ENCODE measurements at places on chromosomes 6 and 20.

- no peak for DNase-seq
Observed at GRCh38 chr6:144317736-144318135, 32.6 kb downstream of the UTRN start.

DNA sequence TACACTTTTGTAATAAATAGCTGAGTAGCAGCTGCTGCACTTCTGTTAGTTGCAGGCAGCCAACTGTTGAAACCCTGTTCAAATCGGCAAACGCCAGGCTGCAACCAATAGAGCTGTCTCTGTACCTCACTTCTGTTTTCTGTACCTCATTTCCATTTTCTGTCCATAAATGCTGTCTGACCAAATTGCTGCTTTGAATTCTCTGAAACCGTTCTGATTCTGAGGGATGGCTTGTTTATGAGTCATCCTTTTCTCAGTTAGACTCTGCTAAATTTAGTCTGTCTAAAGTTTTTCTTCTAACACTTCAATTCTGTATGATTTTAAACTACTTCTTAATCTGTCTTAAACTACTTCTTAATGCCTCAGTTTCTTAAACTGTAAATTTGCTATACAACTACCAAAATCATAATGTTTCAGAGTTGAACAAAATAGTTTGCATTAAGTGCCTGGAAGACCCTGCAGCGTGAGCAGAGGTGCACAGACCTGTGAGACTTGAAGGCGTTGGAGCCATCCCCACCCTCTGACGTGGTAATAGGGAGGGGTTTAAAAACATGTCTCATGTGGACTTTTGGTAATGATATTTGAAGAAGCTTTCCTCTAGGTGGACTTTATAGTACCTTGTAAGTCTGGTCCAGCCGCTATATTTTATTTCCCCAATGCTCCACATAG is 9.6 kb downstream of the BTNL2 start:
- DNase-seq, result peak; percentile 15

DNA sequence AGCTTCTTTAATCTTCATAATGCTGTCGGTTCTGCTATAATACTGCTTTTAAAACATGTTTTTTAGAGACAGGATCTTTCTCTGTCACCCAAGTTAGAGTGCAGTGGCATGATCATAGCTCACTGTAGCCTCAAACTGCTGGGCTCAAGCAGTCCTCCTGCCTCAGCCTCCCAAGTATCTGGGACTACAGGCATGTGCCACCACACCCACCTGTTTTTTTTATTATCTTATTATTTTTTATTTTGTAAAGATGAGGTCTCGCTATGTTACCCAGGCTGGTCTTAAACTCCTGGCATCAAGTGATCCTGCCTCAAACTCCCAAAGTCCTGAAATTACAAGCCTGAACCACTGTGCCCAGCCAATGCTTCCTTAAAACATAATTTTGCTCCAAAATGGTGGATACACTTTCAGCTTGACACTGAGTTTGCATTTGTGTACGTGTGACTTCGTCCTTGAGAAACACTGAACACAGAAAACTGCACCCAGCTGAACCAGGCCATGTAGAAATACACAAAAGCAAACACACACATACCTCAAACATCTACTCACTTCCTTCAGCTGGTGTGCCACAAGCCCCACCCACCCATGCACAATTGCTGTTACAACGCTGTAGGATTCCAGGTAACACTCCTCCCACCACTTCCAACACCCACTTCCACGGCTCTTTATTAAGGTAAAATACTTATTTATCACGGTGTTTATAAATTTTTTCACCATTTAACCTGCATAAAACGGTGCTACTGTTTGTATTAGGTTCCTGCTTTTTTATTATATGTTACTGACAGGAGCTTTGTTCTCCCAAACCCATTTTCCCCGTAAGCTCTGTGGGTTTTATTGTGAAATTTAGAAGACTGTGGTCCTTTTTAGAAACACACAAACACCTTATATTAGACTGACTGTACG is 109.1 kb downstream of the TSHZ2 start:
- DNase-seq, result peak; percentile 23

DNA sequence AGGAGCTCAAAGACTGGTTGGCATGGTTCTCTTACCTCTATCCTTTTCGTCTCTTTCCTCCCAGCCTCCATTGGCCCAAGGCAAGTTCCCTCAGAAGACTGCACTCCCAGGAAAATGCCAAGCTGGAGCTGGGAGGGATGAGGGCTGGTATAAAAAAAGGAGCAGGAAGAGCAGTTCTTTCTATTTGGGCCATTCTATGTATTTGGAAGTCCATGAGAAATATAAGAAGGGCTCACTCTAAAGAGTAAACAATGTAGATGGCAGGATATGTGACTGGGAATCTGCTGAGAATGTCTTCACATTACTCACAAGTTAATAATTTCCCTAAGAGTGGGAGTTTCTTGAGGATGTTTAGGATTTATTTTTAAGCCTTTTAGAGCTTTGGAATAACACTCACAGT is 36.6 kb upstream of the ADTRP start:
- DNase-seq, result no peak

DNA sequence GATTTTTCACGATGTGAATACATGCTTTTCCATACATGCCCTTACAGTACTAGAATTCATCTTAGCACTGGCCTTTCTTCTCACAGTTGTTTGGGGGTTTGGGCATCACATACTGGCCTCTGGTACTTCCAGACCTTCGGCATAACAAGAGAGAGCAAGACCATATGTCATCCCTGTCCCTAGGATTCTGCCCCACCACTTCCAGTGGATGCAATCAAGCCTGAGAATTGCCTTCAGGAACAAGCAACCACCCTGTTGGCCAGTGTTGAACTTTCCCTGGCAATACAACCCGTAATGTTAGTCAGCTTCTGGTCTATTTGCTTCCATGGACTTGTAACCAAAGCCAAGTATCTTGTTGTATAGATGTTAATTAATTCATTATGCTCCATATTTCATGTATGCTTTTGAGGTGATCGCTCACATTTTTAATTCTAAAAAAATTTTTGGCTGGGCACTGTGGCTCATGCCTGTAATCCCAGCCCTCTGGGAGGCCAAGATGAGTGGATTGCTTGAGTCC is 15.4 kb upstream of the SLPI start:
- DNase-seq, result no peak

GRCh38 chr20:7723284-7723683 is 217.0 kb downstream of the HAO1 start:
- no peak for DNase-seq

- peak; percentile 59 for DNase-seq
Observed at GRCh38 chr6:16438718-16439591, 200.6 kb downstream of the GMPR start.

- no peak for DNase-seq
Observed at GRCh38 chr6:148005806-148006205, 336.8 kb upstream of the SASH1 start.

- no peak for DNase-seq
Observed at GRCh38 chr6:157497579-157497978, 116.6 kb downstream of the ZDHHC14 start.

GRCh38 chr6:132392270-132392646 is 9.0 kb downstream of the MOXD1 start:
- no peak for DNase-seq

GRCh38 chr6:99879431-99879830 is 114.6 kb downstream of the MCHR2 start:
- DNase-seq, result no peak

DNA sequence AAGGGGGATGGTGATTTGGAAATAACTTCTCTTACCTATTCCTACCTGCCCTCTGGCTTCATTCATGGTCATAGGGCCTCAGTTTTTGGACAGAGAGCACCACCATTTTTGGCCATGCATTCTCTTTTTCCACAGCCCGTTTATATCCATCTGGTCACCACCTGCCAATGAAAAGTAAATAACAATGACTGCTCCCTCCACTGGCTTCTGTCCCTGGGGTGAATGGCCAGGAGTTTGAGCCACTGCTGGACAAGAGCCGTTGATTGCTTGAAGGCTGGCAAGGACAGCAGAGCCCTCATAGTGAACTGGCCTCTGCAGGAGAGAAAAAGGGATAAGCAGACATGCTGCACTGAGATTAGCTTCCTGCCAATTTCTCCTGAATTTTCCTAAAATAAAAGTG is 261.8 kb downstream of the ADGB start:
- DNase-seq, result no peak

DNA sequence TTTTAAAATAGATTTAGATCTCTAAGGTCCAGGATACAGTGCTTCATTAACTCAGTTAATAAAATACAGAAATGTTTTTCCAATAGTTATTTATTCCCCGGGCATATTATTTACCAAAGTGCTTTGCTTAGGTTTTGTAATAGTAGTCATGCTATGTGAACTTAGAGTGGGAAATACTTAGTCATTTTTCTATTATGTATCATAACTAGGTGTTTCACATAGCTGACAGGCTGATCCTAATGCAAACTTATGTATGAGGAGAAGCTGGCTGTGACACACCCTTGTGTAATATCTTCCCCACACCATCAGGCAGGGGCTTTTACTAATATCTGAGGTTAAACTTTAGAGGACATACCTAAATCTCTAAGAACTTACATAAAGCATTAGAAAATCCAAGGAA is 277.7 kb upstream of the RIMS1 start:
- no peak for DNase-seq

GRCh38 chr6:33679761-33680160 is 31.7 kb downstream of the UQCC2 start:
- DNase-seq, result no peak

- DNase-seq, result peak; percentile 39
Observed at GRCh38 chr20:47354714-47355488, 1.6 kb downstream of the ZMYND8 start.

GRCh38 chr6:81475646-81476045 is 276.8 kb downstream of the TENT5A start:
- DNase-seq, result no peak

DNA sequence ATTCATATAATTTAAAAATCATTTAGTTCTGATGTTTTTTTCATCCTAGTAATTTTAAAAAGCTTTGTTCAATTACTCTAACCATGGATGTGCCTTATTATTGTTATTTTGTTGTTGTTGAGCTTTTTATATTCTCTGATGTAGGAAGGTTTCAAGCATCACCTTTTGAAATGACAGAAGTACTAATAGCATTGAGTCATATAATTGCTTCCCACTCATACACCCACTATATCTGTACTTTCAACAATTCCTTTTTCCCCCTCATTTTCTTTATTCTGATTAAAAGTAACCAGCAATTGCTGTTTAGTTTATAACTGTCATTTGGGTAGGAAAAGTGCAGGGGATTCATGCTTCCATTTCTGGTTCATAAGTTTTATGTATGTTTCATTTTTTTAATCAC is 38.6 kb downstream of the DNAH8 start:
- no peak for DNase-seq

DNA sequence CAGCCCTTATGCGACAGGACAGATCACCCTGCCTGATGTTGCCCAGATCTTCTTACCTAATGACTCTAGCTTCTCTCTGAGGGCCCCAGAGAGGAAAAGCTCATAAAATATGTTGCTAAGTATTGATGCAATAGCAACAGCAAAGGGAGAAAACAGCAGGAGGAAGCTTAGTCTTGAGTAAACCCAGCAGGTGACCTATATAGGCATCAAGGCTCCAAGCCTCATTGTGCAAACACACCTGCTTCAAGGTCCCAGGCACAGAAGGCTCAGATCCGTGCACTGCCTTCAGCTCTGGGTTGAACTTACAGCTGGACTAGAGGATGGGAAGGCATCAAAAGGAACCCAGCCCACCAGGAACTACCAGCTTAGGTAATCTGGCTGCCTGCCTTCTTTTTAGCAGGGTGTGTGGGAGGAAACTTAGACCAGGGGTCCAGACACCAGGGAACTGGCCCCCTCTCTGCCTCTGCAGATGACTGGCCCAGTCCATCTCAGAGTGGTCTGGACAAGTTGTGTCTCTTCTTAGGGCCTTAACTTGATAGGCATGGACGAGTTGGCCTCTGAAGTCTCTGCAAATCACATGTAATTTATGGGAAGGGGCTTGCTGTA is 34.4 kb downstream of the TGM3 start:
- no peak for DNase-seq

GRCh38 chr6:156474507-156475120 is 302.6 kb upstream of the ARID1B start:
- DNase-seq, result no peak

DNA sequence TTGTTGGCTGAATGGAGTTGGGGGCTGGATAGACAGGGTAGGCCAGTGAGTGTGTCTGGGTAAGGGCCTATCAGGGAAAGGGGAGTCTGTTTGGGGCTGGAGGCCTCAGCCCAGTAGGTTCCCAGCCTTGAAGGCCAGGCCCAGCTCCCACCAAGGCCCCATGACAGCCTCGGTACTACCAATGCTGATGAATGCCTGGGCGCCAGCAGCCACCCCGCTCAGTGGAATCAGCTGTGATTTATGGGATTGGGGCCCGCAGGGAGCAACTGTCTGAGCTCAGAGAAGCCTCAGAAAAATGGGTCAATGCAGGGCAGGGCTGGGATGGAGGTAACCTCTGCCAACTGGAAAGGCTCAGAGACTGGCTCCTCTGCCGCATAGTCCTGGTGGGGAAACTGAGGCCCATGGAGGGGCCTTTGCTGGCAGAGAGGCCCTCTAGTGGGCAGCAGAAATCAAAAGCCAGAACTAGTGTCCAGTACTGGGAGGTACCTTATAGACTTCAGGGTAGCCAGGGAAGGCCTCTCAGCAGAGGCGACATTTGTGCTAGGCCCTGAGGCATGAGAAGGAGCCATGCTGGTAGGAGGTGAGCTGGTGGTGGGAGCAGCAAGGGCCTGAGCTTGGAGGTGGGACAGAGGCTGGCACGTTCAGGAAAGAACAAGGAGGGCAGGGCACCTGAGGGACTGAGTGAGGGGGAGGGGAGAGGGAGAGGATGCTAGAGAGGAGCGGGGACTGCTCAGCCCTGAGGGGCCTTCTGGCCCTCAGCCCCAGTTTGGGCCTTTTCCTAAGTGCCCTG is 36.4 kb downstream of the DLGAP4 start:
- no peak for DNase-seq

DNA sequence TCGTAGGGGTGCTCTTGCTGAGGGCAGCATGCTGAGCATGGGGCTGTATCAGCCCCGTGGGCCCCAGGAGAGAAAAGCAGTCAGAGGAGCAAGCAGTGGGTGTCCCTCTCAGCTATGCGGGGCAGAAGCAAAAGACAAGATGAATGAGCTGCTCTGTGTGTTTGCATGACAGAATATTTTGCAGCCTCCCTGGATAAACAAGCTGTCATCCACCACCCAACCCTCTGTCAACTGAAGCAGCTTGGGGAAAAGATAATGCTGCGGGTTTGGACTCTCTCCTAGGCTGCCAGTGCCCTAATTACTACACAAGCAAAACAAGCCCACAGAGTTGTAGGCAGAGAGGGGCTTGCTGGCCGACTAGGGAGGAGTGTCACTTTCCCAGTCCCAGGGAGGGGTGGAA is 82.3 kb upstream of the PTPRT start:
- DNase-seq, result no peak

GRCh38 chr6:8100159-8100854 is 2.0 kb downstream of the EEF1E1 start:
- DNase-seq, result no peak

DNA sequence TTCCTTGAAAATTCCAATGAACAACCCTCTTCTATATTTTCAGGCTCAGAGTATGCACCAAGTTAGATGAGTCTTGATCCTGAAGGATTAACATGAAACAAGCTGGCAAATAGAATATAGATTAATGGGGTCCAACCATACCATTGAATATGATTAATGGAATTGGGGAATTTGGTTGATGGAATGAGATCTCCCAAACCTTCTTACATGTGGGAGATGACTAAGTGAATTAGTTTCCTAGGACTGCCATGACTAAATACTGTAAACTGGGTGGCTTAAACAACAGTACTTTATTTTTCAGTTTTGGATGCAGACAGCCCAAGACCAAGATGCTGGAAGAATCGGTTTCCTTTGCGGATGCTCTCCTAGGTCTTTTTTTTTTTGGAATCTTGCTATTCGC is 347.0 kb downstream of the QKI start:
- no peak for DNase-seq

GRCh38 chr6:130848945-130849344 is 21.7 kb downstream of the SMLR1 start:
- DNase-seq, result no peak

- DNase-seq, result no peak
Observed at GRCh38 chr6:91780270-91780669, 1193.4 kb upstream of the MAP3K7 start.
